ENCODE measurements at places on chromosomes 12 and 14.

DNA sequence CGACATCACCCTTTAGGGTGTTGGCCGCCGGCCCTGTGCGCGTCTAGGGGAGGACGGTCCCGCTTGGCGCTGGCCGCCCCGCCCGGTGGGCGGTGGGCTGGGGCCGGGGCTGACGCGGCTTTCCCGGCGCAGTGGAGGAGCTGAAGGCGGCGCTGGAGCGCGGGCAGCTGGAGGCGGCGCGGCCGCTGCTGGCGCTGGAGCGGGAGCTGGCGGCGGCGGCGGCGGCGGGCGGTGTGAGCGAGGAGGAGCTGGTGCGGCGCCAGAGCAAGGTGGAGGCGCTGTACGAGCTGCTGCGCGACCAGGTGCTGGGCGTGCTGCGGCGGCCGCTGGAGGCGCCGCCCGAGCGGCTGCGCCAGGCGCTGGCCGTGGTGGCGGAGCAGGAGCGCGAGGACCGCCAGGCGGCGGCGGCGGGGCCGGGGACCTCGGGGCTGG is 3.6 kb downstream of the TNFAIP2 start:
- peak; percentile 82 for DNase-seq

- DNase-seq = peak; percentile 53
These were observed 304.8 kb upstream of the OR4E1 start for GRCh38 chr14:21978184-21978998.

- DNase-seq = no peak
These were observed 39.8 kb upstream of the EID3 start for GRCh38 chr12:104263580-104264358.

- DNase-seq = peak; percentile 8
These were observed 286.9 kb upstream of the PRKD1 start for GRCh38 chr14:30214461-30215090.

DNA sequence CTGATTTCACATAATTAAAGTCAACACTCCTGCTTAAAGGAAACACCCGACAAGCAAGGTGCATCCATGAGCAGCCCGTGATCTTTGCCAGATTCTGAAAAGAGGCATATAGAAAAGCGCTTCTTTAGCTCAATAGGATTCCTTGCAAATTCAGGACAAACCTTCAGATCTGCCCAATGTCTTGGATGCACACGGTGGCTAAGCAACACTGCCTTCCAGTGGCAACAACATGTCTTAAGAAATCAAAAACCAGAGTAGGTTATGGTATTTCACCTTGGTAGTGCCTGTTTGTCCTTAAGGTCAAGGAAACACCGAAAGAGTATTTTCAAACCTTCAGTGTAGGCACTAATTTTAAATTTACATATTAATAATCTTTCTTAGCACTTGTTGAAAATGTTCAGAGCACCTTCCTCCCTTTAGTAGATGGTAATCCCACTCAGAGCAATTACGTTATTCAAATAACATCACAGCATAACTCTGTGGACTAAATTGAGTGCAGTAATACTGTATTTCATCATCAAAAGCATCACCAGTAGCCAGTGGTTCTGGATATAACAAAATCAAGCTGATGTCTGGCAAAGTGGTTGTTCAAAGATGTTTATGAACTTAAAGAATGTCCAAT is 58.0 kb upstream of the CDKN3 start:
- no peak for DNase-seq
